ENCODE measurements at places on chromosomes 5 and 9. TPM values are rescaled to one million over a fixed set of nuclear protein-coding genes. Genes with fewer than 3 reads are reported as not detected.
A peak's percentile ranks its signal among the peaks of the same experiment; 100 is the strongest.

DNA sequence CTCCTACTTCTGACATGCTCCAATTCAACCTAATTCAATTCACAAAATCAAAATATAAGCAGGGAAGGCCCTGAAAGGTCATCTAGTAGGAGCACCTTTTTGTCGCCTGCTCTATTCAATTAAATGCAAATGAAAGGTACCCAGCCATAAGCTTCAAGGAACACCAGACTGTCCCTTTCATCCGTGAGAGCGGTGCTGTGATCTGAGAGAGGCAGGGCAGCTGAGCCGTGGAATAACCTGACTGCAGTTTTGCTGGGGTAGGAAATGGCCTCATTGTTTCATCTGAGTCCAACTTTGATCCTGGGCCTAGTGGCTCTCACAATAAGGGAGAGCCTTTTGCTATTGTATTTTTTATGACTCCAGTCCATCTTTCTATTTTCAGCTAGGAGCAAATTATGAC, 39.8 kb upstream of the GLRA1 start:
- no peaks in the 10 kb centered on the region for H3K4me1 ChIP-seq
- no peak for DNase-seq
- no peak overlapping the region for H3K27ac ChIP-seq

The TMEM141 gene
- 57.2 TPM for total RNA-seq

The GABRA6 gene
- total RNA-seq = not detected

- H3K27me3 ChIP-seq = no peaks in the 10 kb centered on the region
- no peak for DNase-seq
- H3K4me1 ChIP-seq = peaks cover 46% of the 10 kb centered on the region
- no peaks in the 10 kb centered on the region for H3K36me3 ChIP-seq
- H3K27ac ChIP-seq = no peak overlapping the region
Measured at GRCh38 chr9:89657765-89658164, 53.0 kb downstream of the GADD45G start.

GRCh38 chr9:134489621-134490408, 151.8 kb upstream of the COL5A1 start:
- no peak overlapping the region for H3K27ac ChIP-seq
- no peak overlapping the region for H3K4me3 ChIP-seq
- DNase-seq = no peak
- H3K36me3 ChIP-seq = no peaks in the 10 kb centered on the region
- peaks cover 6% of the 10 kb centered on the region for H3K4me1 ChIP-seq

GRCh38 chr5:133818869-133819600, 149.4 kb downstream of the C5orf15 start:
- H3K4me3 ChIP-seq = no peak overlapping the region
- peak; percentile 61 for DNase-seq
- no peaks in the 10 kb centered on the region for H3K27me3 ChIP-seq
- H3K27ac ChIP-seq = no peak overlapping the region
- H3K36me3 ChIP-seq = no peaks in the 10 kb centered on the region

- DNase-seq = no peak
- H3K4me3 ChIP-seq = no peak overlapping the region
- H3K36me3 ChIP-seq = no peaks in the 10 kb centered on the region
- H3K27ac ChIP-seq = no peak overlapping the region
- no peaks in the 10 kb centered on the region for H3K27me3 ChIP-seq
Measured at GRCh38 chr9:80883426-80883825, 805.9 kb downstream of the TLE1 start.

DNA sequence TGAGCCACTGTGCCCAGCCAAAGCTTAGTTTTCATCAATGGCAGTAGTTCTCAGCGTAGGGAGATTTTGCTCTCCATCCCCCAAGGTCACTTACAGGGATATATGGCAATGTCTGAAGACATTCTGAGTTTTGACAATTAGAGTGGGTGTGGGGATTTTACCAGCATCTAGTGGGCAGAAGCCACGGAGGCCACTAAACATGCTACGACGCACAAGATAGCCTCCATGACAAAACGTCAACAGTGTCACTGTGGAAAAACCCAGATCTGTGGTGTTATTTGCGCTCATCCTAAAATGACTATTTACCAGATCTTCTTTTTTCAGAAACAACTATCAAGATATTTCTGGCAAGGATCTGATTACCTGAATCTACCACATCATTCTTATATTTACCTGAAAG, 68.2 kb downstream of the CDC14B start:
- H3K4me3 ChIP-seq = no peak overlapping the region
- no peak for DNase-seq
- H3K36me3 ChIP-seq = no peaks in the 10 kb centered on the region

The MYOZ3 gene
- total RNA-seq = 0.92 TPM

GRCh38 chr5:113267361-113267900, 167.4 kb downstream of the TSSK1B start:
- peaks cover 15% of the 10 kb centered on the region for H3K4me1 ChIP-seq
- no peak for DNase-seq
- H3K4me3 ChIP-seq = no peak overlapping the region
- H3K36me3 ChIP-seq = no peaks in the 10 kb centered on the region
- no peak overlapping the region for H3K27ac ChIP-seq

DNA sequence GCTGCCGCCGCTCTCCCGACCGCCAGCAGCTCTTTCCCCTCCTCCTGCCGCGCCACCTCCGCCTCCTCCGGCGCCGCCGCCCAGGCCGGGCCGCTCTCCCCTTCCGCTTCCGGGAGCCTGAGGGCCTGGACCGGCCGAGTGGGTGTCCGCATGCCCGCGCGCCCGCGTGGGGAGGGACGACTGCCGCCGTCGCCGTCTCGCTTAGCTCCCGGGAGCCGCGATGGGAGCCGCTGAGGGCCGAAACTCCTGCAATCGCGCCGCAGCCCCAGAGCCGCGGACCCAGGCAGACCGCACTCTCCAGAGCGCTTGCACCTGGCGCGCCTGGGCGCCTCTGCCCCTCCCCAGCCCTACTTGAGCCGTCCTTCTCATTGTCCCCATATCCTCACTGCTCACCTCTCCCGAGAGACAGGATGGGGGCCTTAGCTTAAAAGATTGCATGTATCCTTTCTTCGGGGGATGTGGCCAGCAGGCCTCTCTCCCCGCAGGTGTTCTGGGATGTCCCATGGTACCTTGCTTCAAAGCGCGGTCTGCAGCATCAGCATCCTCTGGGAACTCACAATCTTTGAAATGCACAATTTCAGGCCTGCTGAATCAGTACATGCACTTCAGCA, at the start of gene ZDHHC21:
TSS of gene ZDHHC21 (minus strand) at position 182 of the 611 bp plus-strand sequence. CDS start 19,092 bp downstream, outside the sequence.
- peak within 1 kb of the TSS; percentile 72 for H3K27ac ChIP-seq
- peaks cover 16% of the 10 kb centered on the region for H3K4me1 ChIP-seq
- DNase-seq = peak; percentile 86
- H3K4me3 ChIP-seq = peak within 1 kb of the TSS; percentile 81
- H3K36me3 ChIP-seq = peaks cover 15% of the 10 kb centered on the region

- H3K4me3 ChIP-seq = no peak overlapping the region
- H3K27me3 ChIP-seq = no peaks in the 10 kb centered on the region
Measured at GRCh38 chr5:93721071-93721470, 20.3 kb downstream of the POU5F2 start.

GRCh38 chr5:96651948-96652753, 10.0 kb upstream of the CAST start:
- H3K4me1 ChIP-seq = peaks cover 39% of the 10 kb centered on the region
- no peaks in the 10 kb centered on the region for H3K36me3 ChIP-seq
- H3K4me3 ChIP-seq = no peak overlapping the region
- no peak for DNase-seq
- no peak overlapping the region for H3K27ac ChIP-seq

The GARIN3 gene
- not detected for total RNA-seq

GRCh38 chr5:139315056-139315615, 21.6 kb downstream of the MATR3 start:
- peaks cover 55% of the 10 kb centered on the region for H3K4me1 ChIP-seq
- no peak overlapping the region for H3K27ac ChIP-seq
- H3K36me3 ChIP-seq = peaks cover 54% of the 10 kb centered on the region
- no peak for DNase-seq
- no peaks in the 10 kb centered on the region for H3K27me3 ChIP-seq

The SCGB3A2 gene
- 624 TPM for total RNA-seq

DNA sequence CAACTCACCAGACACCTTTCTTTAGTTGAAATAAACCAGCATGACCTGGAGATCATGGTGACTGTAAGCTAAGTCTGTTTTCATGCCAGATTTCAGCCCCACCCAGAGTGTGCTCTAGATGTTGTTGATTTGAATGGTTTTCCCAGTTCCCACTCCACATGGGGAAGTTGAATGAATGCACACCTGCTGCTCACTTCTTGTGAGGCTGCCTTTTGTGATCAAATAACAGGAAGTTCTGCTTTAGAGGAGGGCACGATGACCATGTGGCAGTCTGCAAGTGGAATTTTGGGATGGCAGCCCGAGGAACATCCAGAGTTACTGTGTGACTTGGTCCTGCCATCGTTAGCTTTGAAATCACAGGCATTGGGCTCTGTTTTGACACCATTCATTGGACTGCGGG, 18.7 kb downstream of the SLC46A2 start:
- no peak for DNase-seq
- no peak overlapping the region for H3K4me3 ChIP-seq
- H3K27ac ChIP-seq = no peak overlapping the region
- peaks cover 36% of the 10 kb centered on the region for H3K36me3 ChIP-seq
- H3K27me3 ChIP-seq = no peaks in the 10 kb centered on the region

The PCDHGA7 gene
- total RNA-seq = 1.9 TPM

GRCh38 chr5:63535840-63536602, 426.2 kb downstream of the HTR1A start:
- H3K36me3 ChIP-seq = no peaks in the 10 kb centered on the region
- DNase-seq = no peak
- no peak overlapping the region for H3K4me3 ChIP-seq
- H3K27ac ChIP-seq = no peak overlapping the region
- H3K27me3 ChIP-seq = no peaks in the 10 kb centered on the region
- no peaks in the 10 kb centered on the region for H3K4me1 ChIP-seq

GRCh38 chr5:151267491-151268260, 14.7 kb downstream of the GM2A start:
- H3K27me3 ChIP-seq = no peaks in the 10 kb centered on the region
- peaks cover 8% of the 10 kb centered on the region for H3K4me1 ChIP-seq
- H3K4me3 ChIP-seq = no peak overlapping the region
- DNase-seq = no peak
- H3K36me3 ChIP-seq = peaks cover 58% of the 10 kb centered on the region

The CSF2 gene
- 3.9 TPM for total RNA-seq

The C9orf50 gene
- not detected for total RNA-seq

DNA sequence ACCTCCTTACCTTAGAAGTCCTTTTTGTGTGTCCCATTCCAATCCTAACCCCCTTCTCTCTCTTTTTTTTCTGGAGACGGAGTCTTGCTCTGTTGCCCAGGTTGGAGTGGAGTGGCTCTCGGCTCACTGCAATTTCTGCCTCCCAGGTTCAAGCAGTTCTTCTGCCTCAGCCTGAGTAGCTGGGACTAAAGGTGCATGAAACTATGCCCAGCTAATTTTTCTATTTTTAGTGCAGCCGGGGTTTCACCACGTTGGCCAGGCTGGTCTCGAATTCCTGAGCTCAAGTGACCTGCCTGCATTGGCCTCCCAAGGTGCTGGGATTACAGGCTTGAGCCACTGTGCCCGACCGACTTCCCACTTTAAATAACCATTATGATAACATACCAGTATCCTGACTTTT, 17.5 kb downstream of the TMEM38B start:
- DNase-seq = no peak
- no peaks in the 10 kb centered on the region for H3K36me3 ChIP-seq
- no peaks in the 10 kb centered on the region for H3K4me1 ChIP-seq
- no peak overlapping the region for H3K4me3 ChIP-seq

DNA sequence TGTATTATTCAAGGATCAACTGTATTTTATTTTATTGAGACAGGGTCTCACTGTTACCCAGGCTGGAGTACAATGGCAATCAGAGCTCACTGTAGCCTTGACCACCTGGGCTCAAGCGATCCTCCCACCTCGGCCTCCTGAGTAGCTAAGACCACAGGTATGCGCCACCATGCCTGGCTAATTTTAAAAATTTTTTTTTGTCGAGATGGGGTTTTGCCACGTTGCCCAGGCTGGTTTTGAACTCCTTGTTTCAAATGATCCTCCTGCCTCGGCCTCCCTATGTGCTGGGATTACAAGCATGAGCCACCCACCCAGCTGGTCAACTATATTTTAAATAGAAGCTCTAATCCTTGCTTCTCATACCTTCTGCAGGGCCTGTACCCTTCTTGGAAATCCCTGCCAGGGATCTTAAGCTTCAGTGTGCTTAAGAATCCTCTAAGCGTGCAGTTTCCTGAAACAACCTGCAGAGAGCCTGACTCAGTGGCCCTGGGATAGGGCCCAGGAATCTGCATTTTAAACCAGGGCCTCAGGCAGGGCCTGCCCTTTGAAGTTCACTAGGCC, 2.9 kb downstream of the AKNA start:
- H3K4me1 ChIP-seq = peaks cover 82% of the 10 kb centered on the region
- peaks cover 24% of the 10 kb centered on the region for H3K36me3 ChIP-seq
- DNase-seq = no peak
- peak overlapping the region; percentile 77 for H3K4me3 ChIP-seq
- no peaks in the 10 kb centered on the region for H3K27me3 ChIP-seq

DNA sequence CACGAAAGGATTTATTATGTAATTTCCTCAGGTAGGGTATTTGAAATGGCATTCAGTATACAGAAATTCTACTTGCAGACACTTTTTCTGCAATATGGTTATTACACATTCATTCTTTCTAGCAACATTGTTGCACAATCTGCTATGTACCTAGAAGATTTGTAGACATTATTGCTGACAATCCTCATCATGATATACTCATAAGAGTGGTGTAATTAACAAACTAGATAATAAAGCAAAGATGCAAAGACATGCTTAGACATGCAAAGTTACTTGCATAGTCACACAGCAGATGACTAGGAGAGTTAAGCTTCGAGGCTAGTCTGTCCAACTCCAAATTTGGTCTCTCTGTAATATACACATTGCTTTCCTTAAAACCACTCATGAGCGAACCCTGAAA, 317.1 kb downstream of the ASTN2 start:
- H3K27me3 ChIP-seq = no peaks in the 10 kb centered on the region
- no peak for DNase-seq
- H3K4me1 ChIP-seq = no peaks in the 10 kb centered on the region
- H3K36me3 ChIP-seq = no peaks in the 10 kb centered on the region
- no peak overlapping the region for H3K27ac ChIP-seq

DNA sequence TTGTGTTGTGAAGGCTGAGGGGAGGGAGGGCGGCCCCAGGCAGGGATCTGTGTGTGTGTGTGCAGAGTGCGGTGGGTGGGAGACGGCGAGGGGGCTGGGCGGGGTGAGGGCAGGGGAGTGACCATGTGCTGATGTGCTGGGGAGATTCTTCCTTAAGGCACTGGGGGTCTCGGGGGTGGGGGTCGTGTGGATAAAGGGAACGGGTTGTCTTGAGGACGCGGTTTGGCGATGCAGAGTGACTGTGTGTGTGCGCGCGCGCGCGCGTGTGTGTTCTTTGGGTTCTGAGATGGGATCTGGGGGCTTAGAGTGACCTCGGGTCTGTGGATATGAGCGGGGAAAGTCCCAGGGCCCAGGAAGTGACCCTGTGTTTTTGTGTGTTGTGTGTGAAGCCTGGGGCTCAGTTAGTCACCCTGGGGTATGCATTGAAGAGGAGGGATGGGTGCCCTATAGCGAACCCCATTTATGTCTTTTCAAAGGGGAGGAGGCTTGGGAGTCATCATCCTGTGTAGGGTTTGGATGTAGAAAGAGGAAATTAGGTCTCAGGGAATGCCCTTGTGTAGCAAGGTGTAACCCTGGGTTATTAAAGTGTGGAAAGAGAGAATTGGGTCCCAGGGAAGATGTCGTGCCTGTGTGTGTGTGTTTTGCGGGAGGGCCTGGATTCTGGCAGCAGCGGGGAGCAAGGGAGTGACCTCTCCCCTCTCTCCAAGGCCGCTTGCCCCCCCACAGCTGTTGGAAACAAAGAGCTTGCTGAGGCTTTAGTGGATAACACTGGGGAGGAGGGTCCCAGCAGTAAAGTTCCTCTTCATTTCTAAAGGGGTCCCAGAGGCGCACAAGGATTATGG, 1.4 kb downstream of the TMEFF1 start:
- peaks cover 10% of the 10 kb centered on the region for H3K4me1 ChIP-seq
- DNase-seq = no peak
- no peaks in the 10 kb centered on the region for H3K36me3 ChIP-seq
- H3K27ac ChIP-seq = no peak overlapping the region
- peak overlapping the region; percentile 60 for H3K4me3 ChIP-seq
